ENCODE measurements at places on chromosomes 7 and 10.

DNA sequence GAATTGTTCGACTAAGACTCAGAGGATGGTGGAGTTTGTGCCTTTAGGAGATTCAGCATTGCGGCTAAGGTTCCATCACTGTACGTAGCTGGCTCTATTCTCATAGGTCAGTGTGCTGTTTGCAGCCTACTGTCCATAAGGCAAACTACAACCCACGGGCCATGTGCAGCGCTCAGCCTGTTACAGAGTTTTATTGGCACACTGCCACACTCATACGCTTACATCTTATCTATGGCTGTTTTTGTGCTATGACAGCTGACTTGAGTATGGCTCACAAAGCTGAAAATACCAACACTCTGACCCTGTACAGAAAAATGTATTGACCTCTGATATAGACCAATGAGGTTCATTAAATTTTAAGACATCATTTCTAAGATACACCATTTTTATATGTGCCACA, 114.5 kb downstream of the ARID5B start:
- no peak for DNase-seq

- DNase-seq: no peak
These were observed 110.1 kb downstream of the SNX13 start for GRCh38 chr7:17830206-17830605.

DNA sequence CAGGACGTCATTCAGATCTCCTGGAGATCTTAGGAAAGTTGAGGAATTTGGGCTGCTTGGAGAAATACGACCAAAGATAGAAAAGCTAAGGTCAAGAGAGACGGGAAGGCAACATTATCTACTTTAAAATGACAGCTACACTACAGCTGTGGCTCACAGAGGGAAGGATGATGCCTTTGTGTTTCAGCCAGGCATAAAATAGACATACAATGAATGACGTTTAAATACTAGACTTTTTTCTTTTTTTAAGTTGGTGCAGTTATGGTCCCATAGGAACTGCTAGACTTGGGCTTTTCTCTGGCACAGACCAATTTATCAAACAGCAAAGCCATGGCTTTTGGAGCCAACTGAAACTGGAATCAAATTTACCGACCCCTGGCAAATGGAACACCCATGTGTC, 164.8 kb downstream of the MAGI2 start:
- DNase-seq: no peak

DNA sequence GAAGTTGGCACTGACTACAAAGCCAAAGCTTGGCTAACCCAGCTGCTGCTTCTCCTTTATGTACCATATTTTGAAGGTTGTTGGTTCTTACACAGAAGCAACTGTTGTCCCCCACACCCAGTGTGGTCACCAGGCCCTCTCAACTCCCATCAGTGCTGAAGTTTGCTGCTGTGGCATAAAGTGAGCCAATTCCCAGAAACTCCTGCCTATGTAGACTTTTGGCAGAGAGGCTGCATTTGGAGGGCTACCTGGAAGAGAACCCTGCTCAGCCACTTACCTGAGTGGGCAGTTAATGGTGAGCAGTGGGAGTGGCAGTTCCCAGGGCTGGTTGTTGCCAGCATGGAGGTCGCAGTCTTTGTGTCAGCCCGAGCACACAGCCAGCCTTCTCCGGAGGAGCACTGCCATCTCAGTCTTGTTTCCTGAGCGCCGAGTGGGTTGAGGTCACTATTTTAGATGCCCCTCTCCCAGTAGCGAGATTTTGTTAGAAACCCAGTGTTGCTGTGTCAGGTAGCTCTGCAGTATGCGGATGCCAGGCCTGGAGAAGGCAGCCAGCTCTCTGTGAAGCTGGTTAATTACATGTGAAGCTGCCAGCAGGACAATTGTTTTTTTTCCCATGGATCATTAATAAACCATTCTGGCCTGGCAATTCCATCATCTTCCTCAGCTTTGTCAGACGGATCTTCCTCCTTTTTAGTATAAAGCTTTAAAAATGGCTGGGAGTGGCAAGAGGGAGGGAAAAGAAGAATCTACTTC, 24.5 kb downstream of the LRRC4 start:
- DNase-seq: no peak

- no peak for DNase-seq
These were observed 370.5 kb downstream of the ZNF716 start for GRCh38 chr7:57820477-57820876.
